Stimulated activated CD8-positive, alpha-beta memory T cell treated with anti-CD3 and anti-CD28 coated beads, Interleukin-4, amount 100 ng/mL, for 4 hours (primary cell): ENCODE measurements at places on chromosomes 6 and 20.

GRCh38 chr6:18186540-18187250 is 31.5 kb downstream of the KDM1B start:
- DNase-seq = no peak

DNA sequence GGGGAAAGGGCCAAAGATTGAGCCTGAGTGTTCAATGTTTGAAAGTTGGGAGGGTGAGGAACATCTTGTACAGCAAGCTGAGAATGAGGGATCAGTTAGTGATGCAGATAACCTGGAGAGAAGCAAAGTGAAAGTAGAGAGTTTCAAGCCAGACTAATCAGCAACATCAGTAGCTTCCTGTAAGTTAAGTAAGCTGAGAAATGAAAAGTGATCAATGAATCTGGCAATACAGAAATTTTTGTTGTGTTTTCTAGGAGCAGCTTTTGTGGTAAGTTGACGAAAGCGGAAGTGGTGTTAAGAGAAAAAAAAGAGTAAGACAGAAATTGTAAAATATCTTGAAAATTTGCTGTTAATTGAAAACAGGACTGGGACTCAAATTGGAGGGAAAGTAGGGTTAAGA is 855.5 kb upstream of the MAP3K7 start:
- no peak for DNase-seq

- DNase-seq = no peak
Observed at GRCh38 chr6:151524059-151524458, 30.2 kb downstream of the CCDC170 start.

GRCh38 chr6:56244089-56244488 is 3.3 kb downstream of the COL21A1 start:
- DNase-seq = no peak

- no peak for DNase-seq
Observed at GRCh38 chr6:131197716-131198115, 62.4 kb downstream of the AKAP7 start.

- DNase-seq = no peak
Observed at GRCh38 chr6:129233458-129234134, 350.7 kb downstream of the LAMA2 start.

- no peak for DNase-seq
Observed at GRCh38 chr20:23782366-23782983, 31.7 kb upstream of the CST1 start.

GRCh38 chr6:143333081-143333480 is 117.4 kb downstream of the ADAT2 start:
- no peak for DNase-seq

DNA sequence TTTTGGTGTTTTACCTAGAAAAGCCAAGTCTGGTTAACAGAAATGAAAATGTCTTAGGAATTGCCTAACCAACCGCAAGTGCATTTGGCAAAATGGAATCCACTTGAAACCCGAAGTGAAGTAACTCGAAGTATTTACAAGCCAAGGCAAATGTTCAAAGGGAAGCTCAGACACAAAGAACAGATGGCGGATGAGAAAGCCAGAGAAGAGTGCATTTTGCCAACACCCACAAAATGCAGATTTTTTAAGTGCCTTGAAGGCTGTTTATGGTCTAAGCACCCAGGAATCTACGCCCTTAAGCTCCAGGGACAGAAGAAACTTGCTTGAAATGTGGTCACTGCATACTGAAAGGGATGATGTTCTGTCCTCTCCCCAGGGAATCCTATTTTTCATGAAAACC is 70.0 kb upstream of the TBXT start:
- DNase-seq = no peak
